Stimulated activated CD8-positive, alpha-beta memory T cell treated with anti-CD3 and anti-CD28 coated beads, Interleukin-4, amount 100 ng/mL, for 4 hours (primary cell): ENCODE measurements at places on chromosomes 4 and X.

DNA sequence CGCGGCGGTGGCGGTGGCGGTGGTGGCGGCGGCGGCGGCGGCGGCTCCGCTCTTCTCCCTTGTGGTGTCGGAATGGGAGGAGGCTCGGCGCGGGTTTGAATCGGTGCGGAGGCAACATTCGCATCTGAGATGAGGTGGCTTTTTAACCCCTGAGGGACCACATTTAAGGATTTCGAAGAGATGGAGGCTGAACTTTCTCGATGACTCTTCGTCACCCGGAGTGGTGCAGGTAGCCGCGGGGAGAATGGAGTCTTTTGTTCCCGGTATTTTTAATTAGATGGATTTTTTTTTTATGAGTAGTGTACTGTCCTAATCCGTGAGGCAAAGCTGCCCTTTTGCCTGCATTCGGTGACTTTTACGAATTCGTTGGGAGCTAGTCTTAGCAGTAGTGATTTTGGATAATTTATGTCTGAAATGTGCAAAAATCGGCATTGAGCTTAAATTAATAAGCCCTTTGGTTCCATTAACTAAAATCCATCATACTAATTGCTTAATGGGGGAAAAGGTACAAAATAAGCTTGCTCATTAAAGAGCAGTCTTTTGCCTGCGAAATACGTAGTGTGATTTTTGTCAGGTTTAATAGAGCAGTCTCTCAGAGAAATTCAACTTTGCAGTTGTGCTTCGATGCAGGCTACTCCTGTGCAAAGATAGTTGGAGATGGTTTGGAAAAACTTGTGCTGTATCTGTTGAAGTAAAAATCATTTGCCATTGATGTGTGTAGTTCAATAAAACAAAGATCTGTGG, 206.2 kb downstream of the TENM3 start:
- DNase-seq = no peak

DNA sequence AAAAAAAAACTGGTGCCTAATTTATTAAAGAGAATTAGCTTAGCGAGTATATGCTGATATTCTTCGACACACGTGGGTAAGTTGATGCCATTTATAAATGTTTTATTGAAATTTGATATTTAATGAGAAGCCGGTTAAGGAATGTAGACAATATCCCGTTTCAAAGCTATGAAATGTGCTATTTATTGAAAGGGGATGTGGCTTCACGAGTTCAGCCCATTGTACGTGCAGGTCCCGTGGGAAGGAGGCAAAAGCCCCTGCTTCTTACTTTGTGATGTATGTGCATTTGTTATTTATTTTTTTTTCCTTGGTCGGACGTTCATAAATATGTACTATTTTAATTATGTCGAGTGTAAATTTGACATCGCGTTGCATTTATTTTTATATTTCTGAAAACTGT, 20.2 kb downstream of the SHOX start:
- DNase-seq = no peak

DNA sequence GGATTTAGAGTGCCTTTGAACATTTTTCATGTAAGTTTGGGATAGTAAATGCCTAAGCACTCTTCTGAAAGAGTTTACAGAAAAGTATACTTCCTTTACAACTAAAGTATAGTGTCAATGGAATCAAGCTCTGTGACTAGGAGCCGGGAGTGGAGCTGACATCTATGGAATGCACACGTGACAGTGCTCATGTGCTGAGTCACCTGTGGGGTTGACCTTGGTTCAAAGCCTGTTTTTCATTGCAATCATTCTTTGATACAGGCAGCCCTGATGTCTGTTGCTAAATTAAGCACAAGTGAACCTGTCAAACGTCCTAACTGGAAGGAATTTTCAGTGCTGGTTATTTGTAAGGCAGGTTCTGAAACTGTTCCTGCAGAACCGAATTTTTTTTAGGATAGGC, 82.5 kb downstream of the GPAT3 start:
- no peak for DNase-seq

DNA sequence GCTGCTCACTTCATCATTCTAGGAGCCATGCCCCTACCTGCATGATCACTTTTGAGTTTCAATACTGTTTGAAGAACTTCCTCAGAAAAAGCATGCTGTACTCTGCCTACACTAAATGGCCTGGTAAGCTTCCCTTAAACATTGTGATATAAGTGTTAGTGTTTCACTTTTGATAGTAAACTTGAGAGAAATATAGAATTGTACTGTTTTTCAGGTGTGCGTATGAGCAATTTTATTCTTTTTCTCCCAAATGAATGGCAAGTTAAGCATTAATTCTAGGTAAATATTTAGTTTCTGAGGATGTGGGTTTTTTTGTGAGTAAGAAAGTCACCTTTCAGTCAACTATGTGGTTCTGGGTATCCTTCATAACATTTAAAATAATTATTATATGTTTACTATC, 484.5 kb downstream of the IL15 start:
- no peak for DNase-seq

DNA sequence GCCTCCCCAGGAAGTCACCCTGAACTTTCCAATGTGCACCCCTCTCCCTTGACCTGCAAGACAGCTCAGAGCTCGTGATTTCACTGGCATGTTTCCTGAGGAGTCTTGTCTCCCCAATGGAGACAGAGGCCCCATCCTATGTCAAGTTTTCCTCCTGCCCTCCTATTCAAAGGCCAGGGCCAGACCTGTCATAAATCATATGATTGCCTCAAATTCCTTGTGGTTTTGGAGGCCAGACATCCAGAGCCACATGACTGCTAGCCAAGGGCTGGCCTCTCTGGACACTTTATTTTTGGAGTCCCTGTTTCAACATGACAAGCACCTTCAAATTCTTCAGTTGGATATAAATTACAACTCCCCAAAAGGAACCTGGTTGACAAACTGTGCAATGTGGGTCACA, 76.0 kb upstream of the TFDP3 start:
- DNase-seq = no peak

DNA sequence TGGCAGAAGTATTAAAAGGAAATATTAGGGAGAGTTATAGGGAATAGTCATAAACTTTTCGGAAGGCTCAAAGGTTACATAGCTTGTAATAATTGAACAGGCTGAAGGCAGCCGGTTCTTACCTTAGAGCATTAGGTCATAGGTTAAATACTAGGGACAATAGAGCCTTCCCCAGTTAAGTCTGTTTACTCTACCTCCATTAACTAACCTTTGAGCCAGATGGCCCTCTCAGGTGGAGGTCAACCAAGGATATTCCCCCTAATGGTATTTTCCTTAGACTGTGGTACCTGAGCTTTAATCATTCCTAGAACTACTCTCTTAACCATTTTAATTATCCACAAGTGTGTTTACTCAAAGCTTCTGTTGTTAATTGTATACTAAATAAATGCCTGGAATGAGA, 920.9 kb upstream of the PABPC4L start:
- no peak for DNase-seq

GRCh38 chr4:55291227-55291640, 54.8 kb upstream of the SRD5A3 start:
- DNase-seq = no peak

GRCh38 chr4:89482251-89482650, 174.7 kb upstream of the GPRIN3 start:
- no peak for DNase-seq

- no peak for DNase-seq
Observed at GRCh38 chr4:72555377-72555831, 13.6 kb downstream of the ADAMTS3 start.

DNA sequence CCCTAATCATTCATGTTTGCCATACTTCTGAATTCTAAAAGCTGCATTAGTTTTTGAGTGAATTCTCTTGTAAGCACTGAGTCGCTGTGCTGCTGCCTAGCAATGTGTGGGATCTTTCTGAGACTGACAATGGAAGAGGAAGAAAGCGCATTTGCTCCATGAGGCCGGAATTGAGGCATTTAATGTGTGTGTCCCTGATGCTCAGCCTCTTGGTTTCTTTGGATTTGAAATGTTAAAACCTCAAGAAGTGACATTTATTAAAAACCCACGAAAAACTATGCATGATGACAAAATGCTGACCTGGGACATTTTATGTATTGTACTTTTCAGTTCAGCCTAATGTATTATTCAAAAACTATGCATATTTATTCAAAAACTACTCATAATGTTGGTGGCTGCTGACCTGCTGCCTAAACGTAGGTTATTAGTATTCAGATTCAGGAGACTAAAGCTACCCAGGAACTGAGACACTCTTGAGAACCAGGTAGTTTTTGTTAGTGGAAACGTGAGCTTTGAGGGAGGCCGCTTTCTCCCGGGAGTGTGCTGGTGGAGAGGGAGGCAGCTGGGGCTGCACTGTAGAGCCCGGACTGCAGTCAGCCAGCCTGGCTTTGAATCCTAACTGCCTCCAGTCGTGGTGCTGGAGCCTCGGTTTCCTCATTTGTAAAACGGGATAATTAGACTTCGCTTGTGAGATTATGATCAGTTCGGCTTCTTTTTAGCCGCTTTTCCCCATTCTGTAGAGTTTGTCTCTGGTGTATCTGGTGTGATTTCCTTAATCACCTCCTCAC, 11.3 kb downstream of the RGS12 start:
- no peak for DNase-seq

- no peak for DNase-seq
Observed at GRCh38 chr4:2275546-2276251, 13.8 kb upstream of the MXD4 start.

DNA sequence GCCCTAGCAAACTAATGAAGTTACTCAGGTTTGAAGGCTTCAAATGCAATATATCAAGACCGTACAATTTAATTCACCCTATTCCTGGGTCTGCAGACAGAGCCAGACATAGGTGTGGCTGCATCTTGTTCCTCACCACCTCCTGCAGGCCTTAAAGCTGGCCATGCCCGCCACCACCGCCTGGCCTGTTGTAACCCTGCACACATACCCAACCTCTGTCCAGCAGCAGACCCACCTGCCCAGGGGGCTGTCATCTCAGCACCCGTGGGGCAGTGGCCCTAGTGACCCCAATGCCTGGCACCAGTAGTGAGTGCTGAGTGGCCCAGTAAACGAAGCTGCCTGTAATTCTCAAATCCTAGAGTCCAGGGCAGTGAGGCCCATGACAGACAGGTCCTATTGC, 40.7 kb downstream of the ZBTB49 start:
- no peak for DNase-seq

GRCh38 chr4:142404191-142404611, 441.9 kb downstream of the INPP4B start:
- peak; percentile 16 for DNase-seq

- DNase-seq = no peak
Observed at GRCh38 chr4:175787948-175788347, 24.1 kb downstream of the GPM6A start.

GRCh38 chrX:122188751-122189150, 995.3 kb upstream of the GRIA3 start:
- DNase-seq = no peak

- no peak for DNase-seq
Observed at GRCh38 chrX:22698151-22698550, 301.6 kb upstream of the DDX53 start.

- no peak for DNase-seq
Observed at GRCh38 chr4:53592686-53593501, 1.6 kb upstream of the LNX1 start.

- DNase-seq = no peak
Observed at GRCh38 chr4:124483048-124483906, 229.3 kb downstream of the ANKRD50 start.

DNA sequence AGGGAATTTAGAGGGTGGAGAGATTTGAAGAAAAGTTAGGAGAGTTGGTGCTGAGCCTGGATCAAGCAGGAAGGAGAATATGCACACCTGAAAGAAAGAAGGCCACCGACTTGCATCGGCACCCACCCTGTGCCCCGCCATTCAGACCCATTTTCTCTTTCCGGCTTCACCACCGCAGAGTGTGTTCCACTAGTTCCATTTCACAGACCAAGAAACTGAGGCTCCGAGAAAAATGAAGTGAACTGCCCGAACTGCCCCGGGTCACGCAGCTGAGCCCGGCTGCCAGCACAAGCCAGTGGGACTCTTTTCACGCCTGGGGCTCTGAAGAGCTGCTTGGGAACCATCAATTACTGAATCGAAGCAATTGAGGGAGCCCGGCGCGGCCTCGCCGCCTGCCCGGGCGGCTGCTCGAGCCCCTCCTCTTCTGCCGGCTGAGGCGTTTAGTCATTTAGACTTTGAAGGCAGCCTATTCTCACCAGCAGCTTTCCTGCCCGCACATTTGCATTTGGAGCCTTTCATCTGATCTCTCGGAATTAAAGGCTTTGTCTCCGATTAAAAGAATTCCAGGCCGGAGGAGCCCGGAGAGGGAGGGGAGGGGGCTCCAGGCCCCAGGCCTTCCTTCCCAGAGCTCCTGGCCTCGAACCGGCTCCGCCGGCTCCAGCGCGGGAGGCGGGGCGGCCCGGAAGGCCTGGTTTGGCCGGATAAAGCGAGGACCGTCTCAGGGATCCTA, 140.2 kb upstream of the PJA1 start:
- no peak for DNase-seq

- no peak for DNase-seq
Observed at GRCh38 chr4:67035501-67035900, 509.8 kb downstream of the CENPC start.

DNA sequence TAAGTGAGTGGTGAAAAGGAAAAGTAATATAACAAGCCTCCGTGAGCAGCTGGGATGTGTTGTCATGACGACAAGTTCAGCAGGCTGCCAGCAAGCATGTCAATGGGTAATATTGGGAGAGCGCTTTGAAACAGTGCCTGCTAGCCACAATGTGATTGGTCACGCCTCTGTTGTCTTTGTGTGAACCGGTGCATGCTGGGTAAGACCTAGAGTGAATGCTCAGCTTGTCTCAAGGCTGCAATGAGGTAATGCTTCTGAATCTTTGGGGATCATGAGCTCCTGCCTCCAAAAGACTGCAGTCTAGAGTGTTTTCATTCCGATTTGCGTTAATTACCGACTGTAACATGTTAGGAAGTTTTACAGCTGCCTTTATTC, 54.9 kb downstream of the STOX2 start:
- DNase-seq = no peak

DNA sequence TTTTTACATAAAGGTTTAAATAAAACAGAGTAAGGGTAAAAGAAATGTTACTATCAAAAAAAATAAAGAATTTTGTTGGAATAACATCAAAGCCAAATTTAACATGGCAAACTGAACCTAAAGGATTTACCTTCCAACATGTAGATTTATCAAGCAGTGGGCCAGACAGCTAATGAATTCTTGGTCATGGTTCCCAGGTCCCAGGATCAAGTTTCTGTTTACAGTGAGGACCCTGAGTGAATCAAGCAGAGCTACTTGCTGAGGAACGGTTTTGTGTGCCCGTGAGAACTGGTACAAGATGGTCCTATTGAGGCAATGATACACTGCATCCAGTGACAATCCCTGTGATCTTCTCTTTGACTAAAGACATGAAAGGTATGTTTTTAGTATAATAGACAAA, 157.1 kb downstream of the CDS1 start:
- no peak for DNase-seq

DNA sequence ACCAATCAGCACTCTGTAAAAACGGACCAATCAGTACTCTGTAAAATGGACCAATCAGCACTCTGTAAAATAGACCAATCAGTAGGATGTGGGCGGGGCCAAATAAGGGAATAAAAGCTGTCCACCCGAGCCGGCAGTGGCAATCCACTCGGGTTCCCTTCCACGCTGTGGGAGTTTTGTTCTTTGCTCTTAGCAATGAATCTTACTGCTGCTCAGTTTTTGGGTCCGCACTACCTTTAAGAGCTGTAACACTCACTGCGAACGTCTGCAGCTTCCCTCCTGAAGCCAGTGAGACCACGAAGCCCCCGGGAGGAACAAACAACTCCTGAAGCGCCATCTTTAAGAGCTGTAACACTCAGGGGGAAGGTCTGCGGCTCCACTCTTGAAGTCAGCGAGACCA, 66.4 kb upstream of the BRS3 start:
- DNase-seq = no peak

GRCh38 chr4:793941-794621, 31.8 kb downstream of the CPLX1 start:
- no peak for DNase-seq

GRCh38 chr4:95017305-95018064, 259.7 kb downstream of the BMPR1B start:
- DNase-seq = no peak

- no peak for DNase-seq
Observed at GRCh38 chrX:39019056-39019455, 217.8 kb downstream of the MID1IP1 start.
